H9 (cell line): ENCODE measurements at places on chromosomes 2 and 18.

DNA sequence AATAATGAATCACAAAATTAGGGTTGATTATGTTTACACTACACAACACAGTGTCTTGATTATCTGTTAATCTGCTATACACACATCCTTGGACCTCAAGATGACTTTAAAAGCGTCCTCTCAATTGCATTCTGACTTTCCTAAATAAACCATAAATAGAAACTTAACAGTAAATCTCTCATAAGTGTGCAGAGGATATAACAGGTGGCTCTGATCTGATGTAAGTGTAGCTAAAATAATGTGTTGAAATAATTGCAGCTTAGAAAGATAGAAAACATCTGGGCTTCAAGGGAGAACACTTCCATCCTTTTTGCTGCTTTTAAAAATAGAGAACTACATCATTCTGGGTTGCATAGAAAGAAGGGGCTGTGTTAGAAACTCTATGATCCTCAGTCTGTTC lies 78.4 kb upstream of the EFEMP1 start:
- no peak for DNase-seq

DNA sequence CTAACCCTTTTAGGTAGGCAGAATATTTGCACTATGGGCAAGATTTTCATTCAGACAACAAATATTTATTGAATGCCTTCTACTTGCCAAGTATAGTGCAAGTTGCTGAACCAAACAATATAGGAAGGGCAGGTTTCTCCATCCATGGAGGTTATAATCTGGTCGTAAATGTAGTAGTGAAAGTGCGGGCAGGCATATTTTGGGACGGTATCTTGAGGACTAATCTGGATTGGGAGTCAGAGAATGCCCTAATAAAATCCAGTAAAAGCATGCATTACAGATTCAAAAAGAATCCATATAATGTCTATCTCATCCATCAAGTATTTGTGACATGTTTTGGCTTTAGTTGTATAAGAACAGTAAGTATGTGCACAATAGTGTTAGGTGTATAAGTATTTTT lies 1.7 kb upstream of the NDUFV2 start:
- DNase-seq = no peak

DNA sequence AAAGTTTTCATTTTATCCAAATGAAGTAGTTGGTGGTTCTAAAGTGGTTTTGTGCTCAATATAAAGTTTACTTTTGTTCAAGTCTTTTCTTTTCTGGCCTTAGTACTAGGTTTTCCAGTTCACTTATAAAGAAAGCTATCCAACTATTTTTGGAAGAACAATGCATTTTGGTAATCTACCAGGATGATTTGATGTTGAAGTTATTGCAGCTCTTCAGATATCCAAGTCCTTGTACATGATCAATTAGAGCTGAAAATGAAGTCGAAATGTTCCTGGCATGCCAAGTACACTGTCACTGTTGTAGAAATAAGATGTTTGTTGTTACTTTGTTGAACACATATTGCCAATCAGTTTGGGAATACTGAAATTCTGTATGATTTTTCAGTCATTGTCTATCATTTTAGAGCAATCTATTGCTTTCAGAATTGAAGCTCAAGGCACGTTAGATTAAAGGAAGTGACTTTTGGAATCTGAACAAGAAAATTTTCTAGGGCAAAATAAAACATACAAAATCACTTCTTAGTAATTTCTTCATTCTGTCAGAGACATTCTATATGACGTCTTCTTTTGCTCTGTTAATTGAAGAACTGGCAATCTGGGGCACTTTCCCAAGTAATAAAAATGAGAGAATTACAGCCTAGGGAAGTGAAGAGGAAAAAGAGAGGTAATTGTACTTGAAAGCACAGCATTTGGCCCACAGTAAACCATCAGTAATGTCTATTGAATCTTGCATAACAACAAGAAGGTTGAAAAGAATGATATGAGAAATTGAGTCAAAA lies 232.3 kb downstream of the MREG start:
- DNase-seq = no peak

GRCh38 chr18:61402726-61403125 lies 69.5 kb downstream of the CDH20 start:
- DNase-seq = no peak

- no peak for DNase-seq
Measured at GRCh38 chr2:171813126-171813525, 80.9 kb downstream of the SLC25A12 start.

DNA sequence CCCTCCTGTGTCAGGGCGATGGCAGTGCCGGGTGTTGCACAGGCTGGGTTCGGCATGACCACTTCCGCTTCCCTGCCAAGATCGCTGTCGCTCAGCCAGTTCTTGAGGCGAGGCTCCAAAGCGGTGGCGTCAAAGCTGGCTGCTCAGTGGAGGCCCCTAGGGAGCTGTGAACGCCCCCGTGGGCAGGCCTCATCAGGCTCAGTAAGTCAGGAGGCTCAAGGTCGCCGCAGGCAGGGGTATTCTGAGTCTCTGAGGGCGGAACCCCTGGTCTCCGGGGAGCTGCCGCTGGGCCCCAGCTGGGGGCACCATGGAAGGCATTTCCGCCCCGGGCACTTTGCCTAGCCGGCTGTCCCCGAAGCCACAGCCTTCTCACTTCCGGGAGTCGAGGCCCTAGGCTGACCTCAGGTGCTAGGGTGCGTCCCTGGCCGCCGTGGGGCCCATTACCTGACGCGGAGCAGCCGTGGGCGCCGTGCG lies 210.4 kb downstream of the SOCS6 start:
- peak; percentile 76 for DNase-seq

DNA sequence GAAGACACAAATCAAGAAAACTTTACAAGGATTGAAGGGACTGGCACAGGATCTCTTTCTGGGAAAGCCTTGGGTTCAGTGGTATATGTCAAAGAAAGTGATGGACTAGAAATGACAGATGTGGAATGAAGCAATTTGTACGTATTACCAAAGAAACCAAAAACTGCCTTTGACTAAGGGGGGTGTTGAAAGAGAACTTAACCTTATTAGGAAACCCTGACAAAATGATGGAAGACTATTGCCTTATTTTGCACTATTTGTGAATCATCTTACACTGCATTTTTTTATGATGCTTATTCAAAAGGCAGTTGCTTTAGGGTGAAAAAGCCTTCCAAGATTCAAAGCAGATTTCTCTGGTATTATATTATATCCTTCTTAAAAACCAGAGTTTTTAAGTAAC lies 4.0 kb downstream of the TSGA10 start:
- no peak for DNase-seq

GRCh38 chr18:44325903-44326635 lies 354.6 kb upstream of the SETBP1 start:
- DNase-seq = peak; percentile 61

DNA sequence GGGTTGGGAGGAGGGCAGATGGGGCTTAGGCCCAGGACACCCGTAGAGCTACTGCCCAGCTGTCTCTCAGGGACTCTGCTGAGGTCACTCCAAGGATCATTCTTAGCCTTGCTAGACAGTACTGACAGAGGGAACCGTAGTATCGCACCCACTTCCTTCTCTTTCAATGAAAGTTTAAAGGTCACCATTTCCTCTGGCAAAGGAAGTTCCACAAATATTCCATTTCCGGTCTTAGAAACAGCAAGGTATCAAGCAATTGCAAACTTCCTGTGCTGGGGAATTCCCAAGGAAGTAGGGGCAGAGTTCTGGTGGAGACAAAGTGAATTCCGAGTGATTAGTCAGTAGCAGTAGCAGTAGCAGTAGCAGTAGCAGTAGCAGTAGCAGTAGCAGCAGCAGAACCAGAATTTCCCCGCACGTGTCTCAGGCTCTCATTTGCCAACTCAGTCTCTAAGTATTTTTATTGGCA lies 24.7 kb downstream of the IL1B start:
- DNase-seq = no peak

GRCh38 chr2:158818511-158818910 lies 23.4 kb downstream of the DAPL1 start:
- no peak for DNase-seq

DNA sequence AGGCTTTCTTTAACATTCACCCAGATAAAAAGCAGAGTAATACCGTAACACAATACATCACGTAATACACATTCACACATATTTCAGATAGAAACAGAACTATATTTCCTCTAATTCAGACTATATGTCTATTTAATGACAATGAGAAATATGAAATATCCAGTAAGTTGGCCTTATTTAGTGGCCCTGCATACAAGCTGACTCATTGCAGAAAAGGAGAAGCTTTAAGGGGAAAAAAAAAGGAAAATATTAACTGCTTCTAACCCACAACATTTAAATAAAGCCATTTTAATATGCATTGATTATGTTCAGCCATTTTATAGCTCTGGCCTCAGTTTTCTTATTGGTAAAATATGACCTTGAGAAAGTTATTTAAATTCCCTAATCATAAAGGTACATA lies 94.8 kb downstream of the PPP1R1C start:
- DNase-seq = no peak

GRCh38 chr2:101190747-101191516 lies 39.8 kb upstream of the TBC1D8 start:
- no peak for DNase-seq

- DNase-seq = no peak
Measured at GRCh38 chr2:8158711-8159110, 523.1 kb upstream of the ID2 start.

DNA sequence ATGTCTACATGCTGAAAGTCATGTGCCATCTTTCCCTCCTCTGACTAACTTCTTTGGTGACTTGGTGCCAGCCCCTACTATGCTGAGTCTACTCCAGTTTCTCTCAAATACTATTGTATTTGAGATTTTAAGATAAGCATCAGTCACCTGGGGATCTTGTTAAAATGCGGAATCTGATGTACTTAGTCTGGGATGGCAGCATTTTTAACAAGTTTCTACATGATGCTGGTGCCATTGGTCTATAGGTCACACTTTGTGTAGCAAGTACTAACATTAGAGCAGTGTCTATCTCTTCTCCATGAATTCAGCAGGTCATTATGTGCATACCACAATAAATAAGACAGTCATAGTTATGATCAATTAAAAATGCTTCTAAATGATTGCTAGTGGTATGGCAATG lies 106.9 kb downstream of the CERS6 start:
- DNase-seq = no peak

DNA sequence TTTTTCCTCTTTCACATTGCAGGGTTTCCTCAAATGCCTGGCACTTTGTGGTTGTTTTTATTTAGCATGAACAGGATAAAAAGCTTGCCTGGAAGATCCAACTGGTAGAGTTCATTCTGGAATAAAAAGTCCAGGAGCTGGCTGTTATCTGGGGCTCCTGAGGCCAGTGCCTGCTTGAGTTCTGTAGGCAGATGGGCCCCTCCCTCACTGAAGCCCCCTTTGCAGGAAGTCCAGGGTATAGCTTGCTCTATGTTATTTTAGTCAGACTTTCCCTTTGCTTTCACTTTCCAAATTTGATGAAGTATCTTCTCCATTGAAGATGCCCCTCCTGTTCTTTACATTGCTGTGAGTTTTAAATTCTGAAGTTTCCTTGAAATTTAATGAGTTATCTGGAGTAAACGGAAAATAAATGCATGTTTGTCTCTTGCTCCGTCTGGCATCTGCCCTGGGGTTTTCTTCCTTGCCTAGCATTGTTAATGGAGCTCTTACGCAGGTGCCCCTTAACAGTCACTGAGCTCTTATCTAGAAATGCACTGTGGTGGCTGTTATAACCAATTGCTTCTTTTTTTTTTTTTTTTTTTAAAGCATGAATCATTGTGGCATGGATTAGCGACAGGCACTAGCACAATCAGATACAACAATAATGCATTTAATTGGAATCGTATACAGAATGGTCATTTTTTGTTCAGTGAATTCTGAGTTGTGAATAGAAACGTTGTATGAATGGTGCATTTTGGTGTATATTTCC lies 27.0 kb upstream of the LPIN1 start:
- no peak for DNase-seq

GRCh38 chr2:156803967-156804366 lies 367.8 kb downstream of the GPD2 start:
- no peak for DNase-seq

DNA sequence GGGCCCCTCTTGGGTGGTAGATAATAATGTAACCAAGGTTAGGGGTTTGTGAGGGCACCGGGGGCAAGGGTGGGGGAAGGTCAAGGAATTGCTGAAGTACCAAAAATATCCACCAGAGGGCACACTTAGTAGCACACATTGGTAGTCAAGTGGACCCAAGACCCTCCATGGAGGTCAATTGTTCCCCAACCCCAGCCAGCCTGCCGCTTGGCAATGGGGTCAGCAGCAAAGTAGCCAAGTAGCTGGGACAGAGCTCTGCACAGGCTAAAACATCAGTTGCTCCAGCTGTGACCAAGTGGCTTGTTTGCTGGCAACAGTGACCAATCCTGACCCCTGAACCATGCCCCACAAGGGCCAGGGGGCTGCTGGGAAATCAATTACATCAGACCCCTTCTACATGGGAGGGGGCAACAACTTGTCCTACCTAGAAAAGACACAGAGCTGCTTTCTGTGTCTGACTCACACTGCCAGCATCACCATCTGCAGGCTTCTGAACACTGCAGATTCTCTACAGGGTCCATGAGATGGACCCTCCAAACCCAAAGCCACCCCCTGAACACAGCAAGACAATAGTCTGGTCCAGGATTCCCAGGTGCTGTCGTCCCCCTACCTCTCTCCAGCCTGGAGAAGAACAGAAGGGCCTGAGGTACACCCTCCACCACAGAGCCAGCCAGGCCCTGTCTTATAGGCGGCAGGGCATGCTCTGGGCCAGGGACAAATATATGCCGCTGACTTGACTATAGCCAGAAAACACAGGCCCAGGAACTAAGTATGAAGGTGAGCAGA lies 76.0 kb downstream of the EMX1 start:
- peak; percentile 69 for DNase-seq

GRCh38 chr18:8756571-8756970 lies 51.2 kb downstream of the MTCL1 start:
- no peak for DNase-seq

GRCh38 chr2:238808761-238809160 lies 39.1 kb upstream of the TWIST2 start:
- no peak for DNase-seq

- no peak for DNase-seq
Measured at GRCh38 chr18:57754577-57755338, 48.4 kb downstream of the ATP8B1 start.

GRCh38 chr18:28855989-28856388 lies 679.1 kb upstream of the CDH2 start:
- DNase-seq = no peak

DNA sequence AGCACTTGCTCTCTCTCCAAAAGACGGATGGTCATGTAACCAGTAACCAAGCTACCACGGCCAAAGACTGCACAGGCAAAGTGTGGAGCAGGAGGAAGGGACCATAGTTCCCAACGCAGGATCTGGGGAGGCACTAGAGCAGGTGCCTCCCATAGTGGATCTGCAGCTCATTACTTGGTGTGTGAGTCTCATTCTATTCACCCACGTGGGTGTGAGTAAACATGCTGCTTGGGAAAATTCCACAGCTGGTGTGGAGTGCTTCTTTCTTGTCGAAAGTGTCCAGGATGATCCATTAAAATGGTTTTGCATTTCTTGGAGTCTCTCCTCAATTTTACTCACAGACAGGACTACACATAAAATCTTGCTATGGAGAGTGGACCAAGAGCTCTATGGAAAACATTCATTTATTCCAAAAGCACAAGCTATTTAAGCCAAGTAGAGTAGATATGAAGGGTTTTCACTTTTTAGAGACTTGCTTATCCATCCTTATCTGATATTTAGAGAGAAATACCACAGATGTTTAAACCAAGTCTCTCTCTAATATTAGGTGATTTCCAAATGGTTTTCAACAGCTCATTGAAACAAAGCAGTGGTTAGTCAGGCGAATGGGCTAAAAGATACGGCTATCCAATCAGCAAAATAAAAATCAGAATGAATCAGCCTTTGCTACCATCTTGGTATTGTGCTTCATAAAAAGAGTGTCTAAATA lies 104.3 kb upstream of the CCDC195 start:
- no peak for DNase-seq
